ENCODE measurements at places on chromosomes 6 and 20.

GRCh38 chr6:130366107-130367005, 539 bp downstream of the TMEM200A start:
- DNase-seq = peak; percentile 32

- no peak for DNase-seq
Observed at GRCh38 chr20:54577637-54578036, 102.2 kb downstream of the DOK5 start.

GRCh38 chr20:3276680-3277015, 37.7 kb upstream of the SLC4A11 start:
- DNase-seq = peak; percentile 59

- DNase-seq = no peak
Observed at GRCh38 chr6:135163440-135163738, 17.7 kb upstream of the MYB start.

- no peak for DNase-seq
Observed at GRCh38 chr6:134424165-134424797, 106.4 kb upstream of the SGK1 start.
